RCC 7860 (cell line): ENCODE measurements at places on chromosomes 2 and 18.

DNA sequence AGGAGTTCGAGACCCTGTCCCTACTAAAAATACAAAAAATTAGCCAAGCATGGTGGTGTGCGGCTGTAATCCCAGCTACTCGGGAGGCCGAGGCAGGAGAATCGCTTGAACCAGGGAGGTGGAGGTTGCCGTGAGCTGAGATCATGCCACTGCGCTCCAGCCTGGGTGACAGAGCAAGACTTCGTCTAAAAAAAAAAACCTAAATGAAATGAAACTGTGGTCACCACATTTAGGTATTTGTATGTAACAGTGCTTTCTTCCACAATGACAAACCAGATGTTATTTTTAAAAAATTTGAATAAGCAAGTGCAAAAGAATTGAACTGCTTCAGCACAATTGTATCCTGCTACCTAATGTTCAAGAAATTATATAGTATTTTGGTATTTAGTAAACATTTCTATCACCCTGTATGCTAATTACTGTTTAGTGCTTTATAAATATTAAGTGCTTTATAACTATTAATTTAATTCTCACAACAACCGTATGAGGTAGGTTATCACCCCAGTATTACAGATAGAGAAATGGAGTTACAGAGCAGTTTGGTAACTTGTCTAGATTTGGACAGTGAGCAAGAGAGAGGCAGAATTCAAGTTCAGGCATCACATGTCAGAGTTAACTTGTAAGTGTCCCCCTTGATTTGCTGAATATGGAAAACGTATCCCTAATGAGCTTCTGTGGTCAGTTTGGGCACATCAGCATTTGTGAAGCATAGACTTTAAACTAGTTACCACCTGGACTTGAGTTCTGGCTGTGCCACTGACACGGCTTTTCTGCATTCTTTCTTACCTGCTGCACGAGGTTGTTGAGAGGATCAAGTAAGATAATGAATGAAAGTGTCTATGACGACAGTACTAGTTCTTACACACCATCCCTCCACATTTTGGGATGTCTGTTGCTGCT lies 14.4 kb downstream of the PHLPP1 start:
- no peak for DNase-seq

- DNase-seq = no peak
Observed at GRCh38 chr2:241563031-241563507, 4.5 kb downstream of the BOK start.

DNA sequence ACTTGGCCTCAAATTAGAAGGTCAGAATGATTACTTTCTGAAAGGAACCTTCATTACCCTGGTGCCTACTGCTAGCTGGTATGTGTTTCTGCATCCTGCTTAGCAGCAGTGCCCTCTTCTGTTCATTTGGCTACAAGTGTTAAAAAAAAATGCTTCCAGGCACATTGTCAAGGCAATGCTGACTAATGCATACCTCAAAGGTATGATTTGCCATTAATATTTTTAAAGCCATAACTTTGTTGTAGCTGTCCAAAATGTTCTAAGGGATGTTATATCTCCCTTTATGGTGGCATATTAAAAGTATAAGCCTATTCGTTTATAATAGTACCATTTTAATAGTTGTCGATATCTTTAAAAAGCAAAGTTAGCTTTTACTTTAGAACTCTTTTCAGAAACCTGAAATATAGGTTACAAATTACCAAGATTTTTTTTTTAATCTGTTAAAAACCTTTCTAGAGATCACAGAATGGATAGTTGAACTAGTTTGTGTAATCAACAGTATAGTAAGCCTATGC lies 52.0 kb upstream of the FAM171B start:
- DNase-seq = peak; percentile 67

GRCh38 chr2:240136671-240137292 lies 677 bp upstream of the COPS9 start:
- no peak for DNase-seq

GRCh38 chr2:206558492-206558891 lies 83.8 kb upstream of the FAM237A start:
- DNase-seq = no peak

GRCh38 chr2:46385786-46386577 lies 88.8 kb downstream of the EPAS1 start:
- no peak for DNase-seq

GRCh38 chr2:19881221-19881907 lies 20.4 kb downstream of the TTC32 start:
- DNase-seq = no peak

GRCh38 chr18:28650860-28651259 lies 473.9 kb upstream of the CDH2 start:
- no peak for DNase-seq

DNA sequence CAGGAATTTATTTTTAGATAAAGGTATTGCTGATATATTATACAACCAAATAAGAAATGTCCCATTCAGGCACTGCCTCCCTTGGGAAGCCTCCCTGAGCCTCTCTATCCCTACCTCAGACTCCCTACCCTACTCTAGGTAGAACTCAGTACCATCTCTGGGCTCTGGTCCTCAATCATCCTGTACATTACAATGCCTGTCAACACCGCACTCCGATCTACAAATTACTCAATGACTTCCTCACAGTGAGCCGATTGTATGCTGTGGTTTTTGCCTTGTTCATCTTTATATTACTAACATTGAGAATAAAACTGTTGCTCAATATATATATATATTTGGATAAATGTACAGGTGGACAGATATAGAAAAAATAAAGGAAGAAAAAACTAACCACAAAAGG lies 207.5 kb downstream of the STK39 start:
- no peak for DNase-seq

- no peak for DNase-seq
Observed at GRCh38 chr2:113700186-113700841, 56.1 kb downstream of the SLC35F5 start.

GRCh38 chr2:72138921-72139381 lies 8.7 kb downstream of the CYP26B1 start:
- DNase-seq = no peak

DNA sequence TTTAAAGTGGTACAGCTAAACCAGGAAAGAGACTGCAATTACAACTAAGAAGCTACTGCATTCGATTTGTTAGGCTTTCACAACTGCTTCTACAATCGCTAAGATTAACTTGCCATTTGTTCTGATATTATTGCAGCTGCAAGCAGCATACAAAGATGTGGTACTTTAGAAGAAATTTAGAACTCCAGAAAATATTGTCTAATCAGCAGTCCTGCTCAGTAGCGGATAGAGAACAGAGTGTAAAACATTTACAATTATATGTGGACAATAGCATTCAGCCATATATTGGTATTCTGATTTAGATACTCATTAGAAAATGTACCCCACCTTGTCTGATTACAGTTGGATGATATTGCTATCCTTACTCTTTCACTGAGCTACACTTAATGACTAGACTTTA lies 265.3 kb downstream of the DCC start:
- DNase-seq = no peak

- DNase-seq = no peak
Observed at GRCh38 chr2:204495381-204495780, 49.9 kb upstream of the PARD3B start.

- peak; percentile 98 for DNase-seq
Observed at GRCh38 chr2:237299906-237300305, 114.1 kb downstream of the COL6A3 start.

GRCh38 chr18:35603008-35603407 lies 21.5 kb downstream of the GALNT1 start:
- DNase-seq = no peak

DNA sequence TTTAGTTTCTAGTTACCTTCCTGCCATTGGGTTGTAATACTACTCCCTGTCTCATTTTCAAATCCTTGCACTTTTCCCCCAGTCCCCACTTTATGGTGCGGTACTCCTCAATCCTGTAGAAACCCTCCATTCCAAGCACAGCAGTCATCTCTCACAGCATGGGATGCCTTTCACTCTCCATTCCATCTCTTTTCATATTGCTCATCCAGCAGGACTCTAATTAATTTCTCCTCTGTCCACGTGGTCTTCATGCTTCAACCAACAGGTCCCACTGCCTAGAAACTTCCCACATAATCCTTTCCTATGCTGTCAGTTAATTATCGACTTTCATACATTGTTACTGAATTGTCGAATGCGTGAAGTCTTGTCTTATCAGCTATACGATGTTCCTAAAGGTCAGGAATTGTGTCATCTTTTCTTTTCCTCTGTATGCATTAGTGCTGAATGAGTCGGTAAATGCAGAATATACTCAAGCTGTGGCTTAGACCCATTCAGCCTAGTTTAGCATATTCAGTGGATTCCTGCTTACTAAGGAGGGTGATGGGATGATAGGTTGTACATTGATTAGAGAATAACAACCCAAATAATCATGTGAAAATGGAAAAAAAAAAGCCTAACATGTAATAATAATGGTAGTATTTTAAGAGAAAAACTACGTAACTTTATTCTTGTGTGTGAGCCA lies 89.7 kb downstream of the CRIM1 start:
- DNase-seq = peak; percentile 83

GRCh38 chr18:35047697-35048292 lies 6.6 kb downstream of the MAPRE2 start:
- no peak for DNase-seq

GRCh38 chr2:118844261-118845004 lies 3.0 kb downstream of the EN1 start:
- DNase-seq = no peak

- DNase-seq = no peak
Observed at GRCh38 chr2:205343103-205343502, 339.2 kb upstream of the NRP2 start.
